ENCODE measurements at places on chromosomes 16 and 17.

GRCh38 chr17:63024716-63025115 is 58.7 kb downstream of the TANC2 start:
- no peak for DNase-seq

- no peak for DNase-seq
Observed at GRCh38 chr17:49753959-49754391, 10.0 kb downstream of the FAM117A start.

DNA sequence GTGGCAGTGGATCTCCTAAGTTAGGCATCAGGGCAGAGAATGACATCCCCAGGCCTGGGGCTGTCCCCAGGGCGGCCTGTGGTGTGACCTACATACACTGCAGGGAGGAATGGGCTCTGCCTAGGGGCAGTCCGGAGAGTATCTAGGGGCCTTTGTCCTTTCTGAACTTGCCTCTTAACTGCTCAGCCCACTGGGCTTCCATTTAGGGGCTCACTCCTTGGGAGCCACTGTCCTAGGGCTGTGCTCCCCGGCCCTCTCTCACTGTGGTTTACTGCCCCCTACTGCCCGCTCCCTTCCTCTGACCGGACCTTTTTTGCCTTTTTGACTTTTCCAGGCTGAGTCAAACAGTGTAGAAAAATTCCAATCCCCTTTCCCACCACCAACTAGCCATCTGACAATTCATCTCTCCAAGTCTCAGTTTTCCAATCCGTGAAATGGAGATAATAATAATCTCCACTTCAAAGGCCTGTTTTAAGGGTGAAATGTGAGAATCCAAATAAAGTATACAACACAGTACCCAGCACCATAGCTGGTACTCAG is 66.8 kb downstream of the DNAH3 start:
- peak; percentile 6 for DNase-seq

- DNase-seq, result no peak
Observed at GRCh38 chr17:28480799-28481571, 7.5 kb downstream of the SLC13A2 start.

DNA sequence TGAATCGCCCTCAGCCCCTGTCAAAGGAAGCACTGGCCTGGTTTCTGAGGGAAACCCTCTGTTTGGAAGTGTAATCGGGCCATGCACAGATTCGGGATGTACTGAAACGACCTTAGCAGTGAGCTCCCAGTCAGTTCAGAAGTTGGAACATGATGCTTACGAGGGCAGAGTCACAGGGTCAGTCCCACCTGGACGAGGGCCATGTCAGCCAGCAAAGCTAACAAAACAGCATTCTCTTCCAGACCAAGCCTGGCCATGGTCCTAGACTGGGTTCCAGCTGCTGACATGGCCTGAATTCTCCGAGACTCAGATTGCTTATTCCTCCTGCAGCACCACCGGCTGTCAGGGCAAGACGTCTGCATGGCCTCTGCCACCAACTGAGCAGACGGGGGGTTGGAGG is 192.2 kb upstream of the WSCD1 start:
- no peak for DNase-seq

DNA sequence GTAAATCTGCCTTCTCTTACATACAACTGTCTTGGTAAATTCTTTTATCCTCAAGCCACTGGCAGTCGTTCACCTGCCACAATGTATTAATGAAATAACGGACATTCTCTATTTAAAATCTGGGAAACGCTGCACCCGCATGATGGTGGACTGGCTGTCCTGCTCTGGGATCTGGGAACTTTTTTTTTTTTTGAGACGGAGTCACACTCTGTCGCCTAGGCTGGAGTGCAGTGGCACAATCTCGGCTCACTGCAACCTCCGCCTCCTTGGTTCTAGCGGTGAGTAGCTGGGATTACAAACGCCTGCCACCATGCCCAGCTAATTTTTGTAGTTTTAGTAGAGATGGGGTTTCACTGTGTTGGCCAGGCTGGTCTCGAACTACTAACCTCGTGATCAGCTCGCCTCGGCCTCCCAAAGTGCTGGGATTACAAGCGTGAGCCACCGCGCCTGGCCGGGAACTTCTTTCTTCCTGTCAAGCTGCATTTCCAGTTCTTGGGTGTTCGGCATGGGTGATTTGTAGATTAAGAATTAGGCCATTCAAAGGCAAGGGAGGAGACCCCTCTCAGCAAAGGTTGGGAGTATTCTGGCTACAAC is 28.3 kb downstream of the PRDM7 start:
- DNase-seq, result no peak

- no peak for DNase-seq
Observed at GRCh38 chr16:75927810-75928209, 201.5 kb upstream of the CPHXL start.

GRCh38 chr16:22684574-22685458 is 129.1 kb upstream of the HS3ST2 start:
- DNase-seq, result no peak

- no peak for DNase-seq
Observed at GRCh38 chr17:78375401-78376151, 2.9 kb upstream of the PGS1 start.

- DNase-seq, result no peak
Observed at GRCh38 chr17:51046514-51047384, 73.9 kb downstream of the SPAG9 start.

DNA sequence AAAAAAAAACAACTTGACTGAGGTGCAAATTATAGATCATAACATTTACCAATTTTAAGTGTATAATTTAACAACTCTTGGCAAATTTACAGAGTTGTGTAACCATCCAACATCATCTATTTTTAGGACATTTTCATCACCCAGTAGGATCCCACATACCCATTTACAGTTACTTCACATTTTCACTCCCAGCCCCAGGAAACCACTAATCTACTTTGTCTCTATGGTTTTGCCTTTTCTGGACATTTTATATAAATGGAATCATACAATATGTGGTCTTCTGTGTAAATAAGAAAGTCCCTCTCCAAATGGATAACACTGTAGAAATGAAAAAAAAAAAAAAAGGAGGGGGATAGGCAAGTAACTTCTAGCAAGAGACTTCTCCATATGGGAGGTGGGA is 26.1 kb upstream of the XYLT1 start:
- DNase-seq, result no peak

DNA sequence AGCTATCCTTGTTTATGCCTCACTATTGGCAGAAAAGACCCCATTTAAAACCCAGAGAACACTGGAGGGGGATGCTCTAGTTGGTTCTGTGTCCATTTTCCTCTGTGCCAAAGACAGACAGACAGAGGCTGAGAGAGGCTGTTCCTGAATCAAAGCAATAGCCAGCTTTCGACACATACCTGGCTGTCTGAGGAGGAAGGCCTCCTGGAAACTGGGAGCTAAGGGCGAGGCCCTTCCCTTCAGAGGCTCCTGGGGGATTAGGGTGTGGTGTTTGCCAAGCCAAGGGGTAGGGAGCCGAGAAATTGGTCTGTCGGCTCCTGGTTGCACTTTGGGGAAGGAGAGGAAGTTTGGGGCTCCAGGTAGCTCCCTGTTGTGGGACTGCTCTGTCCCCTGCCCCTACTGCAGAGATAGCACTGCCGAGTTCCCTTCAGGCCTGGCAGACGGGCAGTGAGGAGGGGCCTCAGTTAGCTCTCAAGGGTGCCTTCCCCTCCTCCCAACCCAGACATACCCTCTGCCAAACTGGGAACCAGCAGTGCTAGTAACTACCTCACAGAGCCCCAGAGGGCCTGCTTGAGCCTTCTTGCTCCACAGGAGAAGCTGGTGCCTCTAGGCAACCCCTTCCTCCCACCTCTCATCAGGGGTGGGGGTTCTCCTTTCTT is 56.1 kb downstream of the IGF2BP1 start:
- DNase-seq, result no peak

- peak; percentile 56 for DNase-seq
Observed at GRCh38 chr17:40025991-40026815, 11.0 kb downstream of the CSF3 start.

DNA sequence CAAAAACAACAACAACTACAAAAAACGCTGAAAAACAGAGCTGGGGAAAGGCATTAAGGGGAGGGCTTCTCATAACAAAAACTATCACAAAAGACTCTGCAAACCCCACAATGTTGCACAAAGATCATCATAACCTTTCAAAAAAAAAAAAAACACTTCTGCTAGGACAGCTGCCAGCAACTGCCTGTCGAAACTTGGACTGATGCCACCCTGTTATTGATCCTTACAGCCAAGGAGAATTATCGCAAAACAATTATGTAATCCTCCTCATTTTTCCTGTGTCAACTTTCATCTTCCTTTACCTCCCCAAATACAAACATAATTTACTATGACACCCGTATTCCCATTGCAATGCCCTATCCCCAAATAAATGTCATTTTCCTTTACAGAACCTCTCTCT is 9.3 kb downstream of the CCDC40 start:
- no peak for DNase-seq

- no peak for DNase-seq
Observed at GRCh38 chr16:75754141-75754540, 27.9 kb upstream of the CPHXL start.

GRCh38 chr17:39225959-39226683 is 376 bp upstream of the STAC2 start:
- DNase-seq, result no peak

DNA sequence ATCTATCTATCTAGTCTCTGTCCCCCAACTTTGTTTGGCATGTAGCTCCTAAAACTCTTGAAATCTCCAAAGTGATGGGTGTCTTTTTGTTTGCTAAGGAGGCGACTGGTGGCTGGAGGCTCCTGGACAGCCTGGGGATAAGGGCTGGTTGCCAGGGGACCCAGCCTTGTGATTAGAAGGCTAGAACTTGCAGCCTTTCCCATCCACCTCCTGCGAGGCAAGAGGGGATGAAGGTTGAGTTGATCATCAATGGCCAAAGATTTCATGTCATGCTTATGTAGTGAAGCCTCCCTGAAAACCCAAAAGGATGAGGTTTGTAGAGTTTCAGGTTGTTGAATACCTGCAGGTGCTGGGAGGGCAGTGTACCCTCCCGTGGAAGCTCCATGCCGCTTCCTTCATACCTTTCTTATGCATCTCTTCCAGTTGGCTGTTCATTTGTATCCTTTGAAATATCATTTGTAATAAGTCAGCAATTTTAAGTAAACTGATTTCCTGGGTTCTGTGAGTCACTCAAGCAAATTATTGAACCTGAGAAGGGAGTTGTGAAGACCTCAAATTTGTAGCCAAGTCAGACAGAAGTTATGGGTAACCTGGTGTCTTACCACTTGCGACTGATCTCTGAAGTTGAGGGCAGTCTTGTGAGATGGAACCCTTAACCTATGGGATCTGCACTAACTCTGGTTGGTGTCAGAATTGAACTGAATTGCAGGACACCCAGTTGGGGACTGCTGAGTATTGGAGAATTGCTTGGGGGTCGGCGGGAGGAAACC is 202.4 kb downstream of the SEC14L1 start:
- DNase-seq, result no peak

GRCh38 chr17:78013683-78014467 is 55.4 kb downstream of the TNRC6C start:
- peak; percentile 2 for DNase-seq

- no peak for DNase-seq
Observed at GRCh38 chr17:82835766-82836512, 3.9 kb downstream of the ZNF750 start.

- DNase-seq, result no peak
Observed at GRCh38 chr17:66632731-66633130, 202.2 kb upstream of the CACNG5 start.

- no peak for DNase-seq
Observed at GRCh38 chr16:64234200-64234599, 887.7 kb downstream of the CDH11 start.

GRCh38 chr17:78272181-78272913 is 40.9 kb downstream of the TMEM235 start:
- no peak for DNase-seq

- no peak for DNase-seq
Observed at GRCh38 chr17:80716986-80717719, 172.5 kb downstream of the RPTOR start.

GRCh38 chr17:81406117-81406953 is 11.1 kb downstream of the BAHCC1 start:
- no peak for DNase-seq

- no peak for DNase-seq
Observed at GRCh38 chr17:11825572-11826209, 171.6 kb downstream of the ZNF18 start.

GRCh38 chr17:74819801-74820436 is 39.8 kb downstream of the GRIN2C start:
- no peak for DNase-seq

DNA sequence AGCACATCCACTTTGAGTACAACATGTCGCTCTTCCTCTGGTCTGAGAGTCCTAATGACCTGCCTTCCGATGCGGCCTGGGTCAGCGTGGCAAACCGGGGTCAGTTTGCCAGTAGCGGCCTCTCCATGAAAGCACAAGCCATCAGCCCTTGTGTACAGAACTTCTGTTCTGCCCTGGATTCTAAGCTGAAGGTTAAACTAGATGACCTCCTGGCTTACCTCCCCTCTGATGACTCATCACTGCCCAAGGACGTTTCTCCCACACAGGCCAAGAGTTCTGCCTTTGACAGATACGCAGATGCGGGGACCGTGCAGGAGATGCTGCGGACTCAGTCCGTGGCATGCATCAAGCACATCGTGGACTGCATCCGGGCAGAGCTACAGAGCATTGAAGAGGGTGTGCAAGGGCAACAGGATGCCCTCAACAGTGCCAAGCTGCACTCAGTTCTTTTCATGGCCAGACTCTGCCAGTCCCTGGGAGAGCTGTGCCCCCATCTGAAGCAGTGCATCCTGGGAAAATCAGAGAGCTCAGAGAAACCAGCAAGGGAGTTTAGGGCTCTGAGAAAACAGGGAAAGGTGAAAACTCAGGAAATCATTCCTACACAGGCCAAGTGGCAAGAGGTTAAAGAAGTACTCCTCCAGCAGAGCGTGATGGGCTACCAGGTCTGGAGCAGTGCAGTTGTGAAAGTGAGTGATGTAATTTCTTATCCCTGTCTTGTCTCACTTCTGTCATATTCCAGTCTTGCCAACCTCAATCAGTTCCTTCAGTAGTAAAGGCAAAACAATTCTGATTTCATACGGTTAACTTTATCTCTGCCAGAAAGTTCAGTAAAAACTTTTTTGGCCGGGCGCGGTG is 8.6 kb downstream of the COG1 start:
- DNase-seq, result no peak

DNA sequence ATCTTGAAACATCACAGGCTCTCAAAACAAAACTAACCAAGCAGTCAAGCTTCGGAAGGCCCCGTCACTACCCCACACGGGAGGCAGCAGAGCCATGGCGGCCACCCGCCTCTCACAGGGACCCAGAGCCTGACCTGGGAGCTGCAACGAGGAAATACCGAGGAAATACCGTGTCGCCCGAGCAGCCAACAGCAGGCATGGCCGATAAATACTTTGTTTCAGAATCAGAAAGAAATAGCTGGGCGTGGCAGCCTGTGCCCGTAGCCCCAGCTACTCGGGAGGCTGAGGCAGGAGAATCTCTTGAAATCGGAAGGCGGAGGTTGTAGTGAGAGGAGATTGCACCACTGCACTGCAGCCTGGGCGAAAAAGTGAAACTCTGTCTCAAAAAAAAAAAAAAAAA is 6.9 kb downstream of the LMF1 start:
- no peak for DNase-seq

- no peak for DNase-seq
Observed at GRCh38 chr17:79413611-79414010, 197.2 kb downstream of the RBFOX3 start.

- peak; percentile 6 for DNase-seq
Observed at GRCh38 chr16:87491522-87492290, 1.1 kb downstream of the ZCCHC14 start.

- peak; percentile 93 for DNase-seq
Observed at GRCh38 chr16:10942352-10943063, at the start of gene DEXI. TSS of gene DEXI (minus strand) at chr16:10942468. CDS start at chr16:10942005, 463 bp downstream.

All from activated effector memory CD4-positive, alpha-beta T cell treated with Interleukin-2 at 50 U/mL for 16 hours (primary cell).